ENCODE measurements at places on chromosomes 12 and 14.

DNA sequence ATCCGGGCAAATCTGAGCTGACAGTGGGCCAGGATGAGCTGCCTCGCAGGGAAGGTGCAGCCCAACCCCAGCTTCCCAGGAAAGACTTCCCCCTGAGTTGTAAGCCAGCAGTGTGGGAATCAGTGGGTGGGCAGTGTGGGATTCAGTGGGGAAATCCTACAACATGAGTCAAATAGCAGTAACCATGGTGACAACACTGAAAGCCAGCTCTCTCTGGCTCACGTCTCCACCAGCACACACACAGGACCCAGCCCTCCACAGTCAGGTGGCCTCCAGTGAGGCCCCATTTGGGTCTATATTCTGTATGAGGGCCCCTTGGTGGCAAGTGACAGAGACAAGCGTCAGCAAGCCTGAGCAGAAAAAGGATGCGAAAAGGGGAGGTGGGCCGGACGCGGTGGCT is 6.0 kb upstream of the LGALS3 start:
- no peak for DNase-seq

- no peak for DNase-seq
These were observed 42.7 kb upstream of the DCN start for GRCh38 chr12:91225316-91225715.

DNA sequence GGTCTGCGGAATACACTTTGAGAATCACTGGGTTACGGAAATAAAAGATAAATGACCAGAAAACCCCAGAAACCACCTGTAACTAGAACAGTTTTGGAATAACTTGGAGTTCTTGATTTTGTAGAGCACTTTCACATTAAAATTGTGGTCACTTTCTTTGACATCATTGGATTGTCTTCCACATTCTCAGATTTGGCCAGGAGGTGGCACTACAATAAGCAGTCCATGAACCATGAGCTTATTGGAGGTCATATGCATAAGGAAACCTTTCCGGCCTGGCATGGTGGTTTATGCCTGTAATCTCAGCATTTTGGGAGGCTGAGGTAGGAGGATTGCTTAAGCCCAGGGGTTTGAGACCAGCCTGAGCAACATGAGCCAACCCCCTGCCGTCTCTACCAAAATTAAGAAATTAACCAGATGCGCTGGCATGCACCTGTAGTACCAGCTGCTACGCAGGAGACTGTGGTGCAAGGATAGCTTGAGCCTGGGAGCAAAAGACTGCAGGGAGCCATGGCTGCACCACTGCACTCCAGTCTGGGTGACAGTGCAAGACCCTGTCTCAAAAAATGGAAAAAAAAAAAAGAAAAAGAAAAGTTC is 107.7 kb upstream of the CAND1 start:
- DNase-seq, result peak; percentile 1

GRCh38 chr12:118429688-118430383 is 53.5 kb downstream of the SUDS3 start:
- no peak for DNase-seq

DNA sequence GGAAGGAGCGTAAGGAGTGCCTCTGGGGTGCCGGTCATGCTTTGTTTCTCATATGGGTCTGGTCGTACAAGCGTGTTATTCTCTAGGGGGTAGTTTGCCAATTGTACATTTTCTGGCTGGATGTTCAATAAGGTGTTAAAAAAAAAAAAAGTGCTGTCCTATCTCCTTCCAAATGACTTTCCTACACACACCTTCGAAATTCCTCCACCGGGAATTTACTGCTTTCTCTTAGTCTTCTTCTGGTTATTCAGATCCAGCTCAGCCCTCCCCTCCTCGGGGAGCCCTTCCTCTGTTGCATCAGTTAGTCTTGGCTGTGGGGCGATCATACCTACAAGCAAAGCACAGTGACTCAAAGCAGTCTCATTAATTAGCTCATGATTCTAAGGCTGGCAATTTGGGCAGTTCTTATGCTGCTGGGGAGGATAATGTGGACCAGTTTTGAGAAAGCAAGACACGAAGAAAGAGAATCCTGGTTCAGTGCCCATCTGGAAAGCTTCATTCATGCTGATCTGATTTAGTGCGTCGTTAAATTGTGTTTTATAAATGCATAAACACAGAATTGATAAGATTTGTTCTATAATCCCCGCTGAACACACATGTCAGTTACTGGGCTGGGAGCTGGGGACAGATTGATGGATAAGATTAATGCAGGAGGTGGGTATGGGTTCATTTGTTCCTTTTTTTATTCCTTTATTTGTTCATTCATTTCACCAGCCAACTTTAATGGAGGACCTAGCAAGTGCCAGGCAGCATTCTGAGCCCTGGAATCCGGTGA is 9.2 kb upstream of the CLMN start:
- no peak for DNase-seq

- no peak for DNase-seq
These were observed 1.5 kb upstream of the PRPF40B start for GRCh38 chr12:49621651-49622500.

- no peak for DNase-seq
These were observed 20.5 kb downstream of the OR10P1 start for GRCh38 chr12:55657212-55657611.

DNA sequence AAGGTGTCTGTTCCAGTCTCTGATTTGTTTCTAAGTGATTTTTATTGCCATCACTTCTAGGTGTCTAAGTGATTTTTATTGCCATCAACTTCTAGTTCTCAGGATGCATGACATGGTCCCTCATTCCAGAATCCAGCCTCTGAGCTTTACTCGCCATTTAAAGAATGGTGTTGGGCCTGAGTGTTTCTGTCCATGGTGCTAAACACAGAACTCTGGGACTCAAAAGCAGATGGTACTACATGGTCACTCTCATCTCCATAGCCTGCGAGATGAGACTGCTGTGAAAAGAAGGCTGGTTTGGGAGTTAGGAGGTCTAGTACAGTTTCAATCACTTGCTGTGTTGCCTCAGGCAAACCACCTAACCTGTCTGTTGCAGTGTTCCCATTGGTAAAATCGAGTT is 276.6 kb downstream of the NRXN3 start:
- no peak for DNase-seq

DNA sequence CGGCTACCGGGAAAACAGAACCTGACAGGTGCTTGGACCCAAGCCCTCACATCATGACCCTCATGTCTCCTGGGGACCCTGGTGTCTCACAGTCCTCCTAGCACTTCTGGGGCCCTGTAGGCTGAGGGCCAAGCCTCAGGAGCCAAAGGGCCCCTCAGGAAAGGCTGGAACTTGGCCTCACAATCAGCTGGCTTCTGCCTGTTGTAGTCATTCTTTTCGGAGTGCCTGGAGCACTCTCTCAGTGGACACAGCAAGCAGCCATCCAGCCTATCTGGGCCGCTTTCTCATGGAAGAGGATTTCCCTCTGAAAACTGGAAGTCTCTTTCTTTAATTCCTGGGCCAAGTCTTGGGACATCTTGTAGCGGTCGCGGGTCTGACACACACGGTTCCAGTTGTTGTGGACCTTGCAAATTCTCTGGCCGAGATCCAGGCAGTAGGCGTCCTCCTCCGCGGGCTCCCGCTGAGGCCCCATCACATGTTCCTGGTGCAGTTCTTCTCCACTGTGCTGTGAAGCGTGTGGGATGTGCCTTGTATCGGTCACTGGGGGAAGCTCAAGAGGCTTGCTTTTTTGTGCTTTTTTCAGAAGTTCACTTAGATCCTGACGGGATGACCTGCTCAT is 169.3 kb downstream of the EMP1 start:
- DNase-seq, result no peak

DNA sequence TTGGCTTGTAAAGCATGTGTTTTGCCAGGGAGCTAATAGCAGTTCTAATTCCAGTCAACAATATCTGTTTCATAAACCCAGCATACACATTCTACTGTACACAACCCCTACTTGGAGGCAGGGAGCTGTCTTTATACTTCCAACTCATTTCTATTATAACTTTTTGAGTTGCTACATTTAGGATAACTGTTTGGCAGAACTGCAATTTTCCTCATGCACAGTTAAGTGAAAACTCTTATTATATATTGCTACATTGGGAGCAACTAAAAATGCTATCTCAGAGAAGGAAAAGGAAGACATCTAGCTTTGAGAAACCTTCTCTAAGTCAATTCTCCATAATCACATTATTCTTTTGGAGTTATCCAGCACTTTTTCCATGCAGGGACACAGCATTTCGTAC is 480.2 kb downstream of the RPS29 start:
- no peak for DNase-seq

GRCh38 chr14:42980419-42980818 is 1373.7 kb downstream of the LRFN5 start:
- DNase-seq, result no peak

GRCh38 chr14:41350476-41350875 is 256.2 kb upstream of the LRFN5 start:
- no peak for DNase-seq

DNA sequence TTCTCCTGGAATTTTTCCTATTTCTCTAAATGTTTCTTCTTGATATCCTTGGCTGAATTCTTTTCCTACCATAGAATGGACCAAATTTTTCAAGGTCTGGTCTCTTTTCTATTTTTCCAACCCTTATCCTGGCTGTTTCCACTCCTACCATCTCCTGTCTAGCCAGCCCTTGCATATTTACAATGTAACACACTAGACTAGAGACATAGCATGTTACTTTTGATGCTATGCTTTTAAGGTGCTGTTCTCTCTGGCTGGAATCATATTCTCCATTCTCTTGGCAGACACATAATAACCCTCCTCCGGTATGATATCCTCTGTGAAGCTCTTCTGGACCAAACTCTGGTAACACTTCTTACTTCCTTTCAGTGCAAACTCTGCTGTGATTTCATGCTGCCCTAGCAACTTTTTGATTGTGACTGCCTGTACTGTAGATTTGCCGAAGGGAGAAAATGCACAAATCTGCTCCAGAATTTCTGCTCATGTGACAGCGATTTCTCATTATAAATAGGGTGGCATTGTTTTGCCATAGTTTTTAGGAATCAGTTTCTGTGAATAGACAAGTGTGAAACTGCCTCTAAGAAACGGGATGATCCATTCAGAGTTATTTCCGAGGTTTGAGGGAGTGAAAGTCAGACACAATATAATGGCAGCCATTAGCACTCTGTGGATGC is 284.4 kb downstream of the MDGA2 start:
- no peak for DNase-seq

DNA sequence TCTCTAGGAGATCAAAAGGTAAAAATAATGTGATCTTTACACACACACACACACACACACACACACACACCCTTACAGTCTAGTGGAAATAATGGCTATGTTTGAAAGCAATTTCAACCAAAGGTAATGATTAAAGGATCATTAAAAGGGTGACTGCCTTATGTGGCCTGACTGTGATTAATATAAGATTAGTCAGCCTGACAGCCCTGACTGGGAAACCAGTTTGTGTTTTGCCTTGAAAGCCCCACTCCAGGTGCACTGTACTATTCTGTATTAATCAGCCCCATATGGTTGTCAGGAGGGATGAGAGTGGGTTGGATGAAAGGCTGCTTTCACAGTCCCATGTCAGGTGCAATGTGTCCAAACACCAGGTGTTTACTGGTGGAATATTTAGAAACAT is 10.5 kb downstream of the RASSF9 start:
- DNase-seq, result no peak

GRCh38 chr12:114685320-114685781 is 1.4 kb upstream of the TBX3 start:
- no peak for DNase-seq

DNA sequence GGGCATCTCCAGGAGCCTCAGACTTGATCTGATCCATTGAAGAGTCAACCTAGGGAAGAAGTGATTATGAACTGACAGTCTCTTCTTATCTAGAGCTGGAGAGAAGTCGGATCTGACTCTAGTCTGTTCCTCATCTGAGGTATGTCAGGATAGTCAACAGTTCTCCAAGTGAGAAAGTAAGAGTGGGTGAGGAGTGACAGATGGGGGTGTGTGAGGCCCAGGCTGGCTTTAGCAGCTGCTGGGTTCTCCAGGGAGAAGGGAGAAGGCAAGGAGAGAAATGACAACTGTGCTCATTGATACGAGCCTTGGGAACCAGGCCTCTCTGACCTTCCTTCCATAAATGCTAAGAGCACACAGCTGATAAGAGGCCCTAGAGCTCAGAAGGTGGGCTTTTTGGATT is 53.3 kb downstream of the IRAK3 start:
- DNase-seq, result no peak

GRCh38 chr14:101174522-101174838 is 271.0 kb upstream of the RTL1 start:
- DNase-seq, result no peak

DNA sequence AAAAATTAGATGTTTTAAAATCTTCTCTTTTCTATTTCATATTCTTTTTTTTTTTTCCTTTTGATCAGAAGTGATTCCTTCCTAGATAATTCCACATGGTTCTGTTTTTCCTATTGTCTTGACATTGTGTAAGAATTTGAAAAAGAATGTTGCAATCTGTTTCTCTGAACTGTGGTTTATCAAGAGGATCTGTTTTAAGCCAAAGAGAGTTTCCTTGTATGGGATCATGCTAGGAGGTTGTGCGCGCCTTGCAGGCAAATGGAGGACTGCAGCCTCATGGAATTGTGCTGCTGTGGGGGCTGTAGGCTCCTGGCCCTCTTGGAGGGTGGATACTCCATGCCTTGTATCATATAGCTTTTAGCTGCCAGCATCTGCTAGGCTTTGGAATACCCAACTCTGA is 43.3 kb upstream of the MBIP start:
- no peak for DNase-seq

- DNase-seq, result no peak
These were observed 9.5 kb upstream of the SAV1 start for GRCh38 chr14:50677527-50678063.

DNA sequence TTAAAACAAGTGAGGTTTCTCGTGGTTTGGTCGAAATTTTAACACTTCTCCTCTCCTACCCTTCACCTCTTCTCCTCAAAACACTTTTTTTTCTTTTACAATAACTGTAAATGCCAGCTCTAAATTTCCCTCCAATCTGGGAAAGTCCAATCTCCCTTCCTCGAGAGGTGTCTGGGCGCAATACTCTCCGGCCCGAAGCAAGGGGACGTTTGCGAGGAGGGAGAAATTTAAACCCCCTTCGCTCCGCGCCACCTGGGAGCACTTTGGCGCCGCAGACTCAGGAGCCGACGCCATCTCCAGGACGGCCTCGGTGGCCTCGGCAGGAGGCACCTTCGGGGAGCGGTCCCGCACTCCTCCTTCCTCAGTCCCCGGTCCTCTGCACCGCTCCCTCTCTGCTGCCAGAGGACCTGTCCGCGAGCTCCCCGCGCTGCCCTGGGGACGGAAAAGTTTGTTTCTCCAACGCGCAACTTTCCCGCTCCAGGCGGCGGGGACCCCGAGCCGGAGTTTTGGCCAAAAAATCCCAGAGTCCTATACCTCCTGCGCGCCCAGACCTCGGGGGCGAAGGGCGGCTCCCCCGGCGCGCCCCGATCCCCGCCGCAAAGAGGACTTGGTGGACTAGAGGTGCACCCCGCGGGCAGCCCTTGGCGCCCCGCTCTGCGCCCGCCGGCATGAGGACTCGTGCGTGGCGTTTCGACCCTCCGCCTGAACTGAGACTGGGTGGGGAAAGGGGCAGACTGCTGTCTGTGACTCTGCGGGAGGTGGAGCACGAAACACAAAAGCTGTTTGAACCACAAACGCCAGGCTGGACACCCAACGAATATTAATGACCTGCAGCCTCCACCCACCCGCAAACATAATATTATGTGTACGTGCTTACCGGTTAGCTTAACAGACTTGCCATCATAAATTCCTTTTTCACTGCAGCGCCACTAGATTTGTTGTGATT is 95.2 kb upstream of the HMGA2 start:
- no peak for DNase-seq

- no peak for DNase-seq
These were observed 27.8 kb upstream of the BHLHE41 start for GRCh38 chr12:26152507-26153102.
